GM19239 (cell line): ENCODE measurements at places on chromosomes 16 and 17.

DNA sequence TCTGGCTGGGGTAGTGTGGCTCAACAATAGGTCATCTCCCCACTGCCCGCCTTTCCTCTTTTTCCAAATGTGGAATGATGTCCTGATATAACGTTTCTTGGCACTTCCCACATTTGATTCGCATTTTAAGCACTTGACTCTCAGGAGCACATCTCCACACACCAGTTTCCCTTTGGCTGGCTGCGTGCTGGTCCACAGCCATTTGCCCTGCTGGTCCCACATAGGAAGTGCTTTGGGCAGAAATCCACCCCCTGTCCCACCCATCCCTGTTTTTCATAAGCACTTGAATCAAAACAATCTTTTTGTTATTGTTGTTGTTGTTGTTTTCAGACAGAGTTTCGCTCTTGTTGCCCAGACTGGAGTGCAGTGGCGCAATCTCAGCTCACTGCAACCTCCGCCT lies 24.0 kb upstream of the TNFRSF13B start:
- DNase-seq = no peak

DNA sequence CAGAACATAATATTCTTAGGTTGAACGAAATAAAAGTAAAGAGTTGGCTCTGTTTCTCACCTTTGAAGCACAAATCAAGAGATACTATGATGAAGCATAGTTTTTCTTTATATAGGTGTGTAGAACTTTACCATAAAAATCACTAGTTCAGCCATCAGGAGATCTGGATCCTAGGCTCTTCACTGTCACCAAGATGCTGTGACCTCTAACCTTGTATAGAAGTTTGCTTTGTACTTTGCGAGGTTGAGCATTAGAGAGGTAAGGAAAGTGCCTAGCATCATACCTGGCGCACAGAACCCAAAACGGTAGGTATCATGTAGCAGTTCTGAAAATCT lies 553 bp upstream of the CDC6 start:
- DNase-seq = no peak

- DNase-seq = no peak
These were observed 46.9 kb downstream of the CUEDC1 start for GRCh38 chr17:57908278-57908677.

DNA sequence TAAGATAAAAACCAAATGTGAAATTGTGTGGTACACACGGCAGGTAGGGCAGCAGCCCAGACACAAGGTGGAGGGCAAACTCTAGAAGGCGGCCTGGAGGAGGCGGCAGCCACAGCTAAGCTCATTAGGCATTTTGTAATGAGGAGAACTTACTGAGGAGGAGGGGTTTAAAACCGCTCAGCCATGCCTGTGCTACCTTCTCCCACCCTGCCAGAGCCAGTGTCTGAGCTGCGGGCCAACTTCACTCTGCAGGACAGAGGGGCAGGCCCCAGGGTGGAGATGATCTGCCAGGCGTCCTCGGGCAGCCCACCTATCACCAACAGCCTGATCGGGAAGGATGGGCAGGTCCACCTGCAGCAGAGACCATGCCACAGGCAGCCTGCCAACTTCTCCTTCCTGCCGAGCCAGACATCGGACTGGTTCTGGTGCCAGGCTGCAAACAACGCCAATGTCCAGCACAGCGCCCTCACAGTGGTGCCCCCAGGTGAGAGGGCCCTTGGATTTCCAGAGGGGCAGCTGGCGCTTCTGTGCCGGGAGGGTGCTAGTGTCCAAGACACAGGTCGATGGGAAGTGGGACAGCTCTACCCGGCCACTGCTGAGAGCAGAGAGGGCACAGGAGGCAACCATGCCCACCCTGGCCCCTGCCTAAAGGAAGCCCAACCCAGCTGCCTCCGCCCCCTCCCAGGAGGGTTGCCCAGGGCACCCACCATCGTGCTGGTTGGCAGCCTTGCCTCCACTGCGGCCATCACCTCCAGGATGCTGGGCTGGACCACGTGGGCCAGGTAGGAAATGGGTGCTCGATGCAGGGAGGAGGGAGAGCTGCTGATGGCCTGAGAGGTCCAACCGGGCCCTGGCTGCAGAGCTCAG lies 4.3 kb upstream of the SYNGR2 start:
- DNase-seq = no peak

DNA sequence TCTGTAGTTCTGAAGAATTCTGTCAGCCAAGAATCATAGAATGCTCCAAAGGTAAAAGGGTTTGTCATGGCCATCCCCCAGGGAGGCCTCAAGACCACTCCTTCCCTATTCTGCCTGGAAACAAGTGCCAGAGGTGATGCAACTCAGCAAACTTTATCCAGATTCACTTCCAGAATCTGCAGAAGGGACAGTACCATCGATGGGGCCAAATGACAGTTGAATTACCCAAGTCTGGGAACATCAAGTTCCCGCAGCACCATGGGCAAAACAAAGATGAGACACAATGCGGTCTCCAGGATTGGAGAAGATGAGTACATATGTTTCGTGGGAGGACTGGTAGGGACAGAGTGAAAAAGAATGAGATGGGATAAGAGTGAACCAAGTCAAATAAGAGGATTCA lies 13.7 kb upstream of the TAT start:
- no peak for DNase-seq

DNA sequence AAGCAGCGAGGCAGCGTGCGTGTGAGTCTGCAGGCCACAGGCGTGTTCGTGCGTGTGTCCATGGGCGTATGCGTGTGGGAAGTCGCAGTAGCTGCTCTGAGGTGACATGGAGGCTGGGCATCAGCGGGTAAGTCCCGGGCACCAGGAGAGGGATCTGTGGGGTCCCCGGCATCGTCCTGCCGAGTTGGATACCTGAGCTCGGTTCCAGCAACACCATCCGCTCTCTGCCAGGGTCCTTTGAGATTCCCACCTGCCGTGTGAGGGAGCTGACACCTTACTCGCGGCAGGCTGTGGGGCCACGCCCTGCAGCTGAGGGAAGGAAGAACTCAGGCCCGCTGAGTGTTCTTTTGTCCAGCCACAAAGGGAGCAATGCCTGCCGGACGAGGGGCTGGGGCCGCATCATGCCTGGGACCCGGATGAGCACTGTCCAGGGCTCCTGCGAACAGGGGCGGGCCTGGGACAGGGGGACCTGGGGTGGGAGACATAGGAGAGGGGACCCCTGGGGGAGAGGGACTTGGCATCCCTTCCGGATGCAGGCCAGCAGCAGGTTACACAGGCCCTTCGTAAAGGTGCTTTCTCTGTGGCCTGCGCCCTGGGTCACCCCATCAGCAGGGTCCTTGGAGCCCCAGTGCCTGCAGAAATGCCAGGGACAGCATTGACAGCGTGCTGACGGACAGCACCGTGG lies 5.0 kb upstream of the SNAI3 start:
- no peak for DNase-seq

GRCh38 chr16:46739934-46740333 lies 8.2 kb downstream of the MYLK3 start:
- DNase-seq = no peak

DNA sequence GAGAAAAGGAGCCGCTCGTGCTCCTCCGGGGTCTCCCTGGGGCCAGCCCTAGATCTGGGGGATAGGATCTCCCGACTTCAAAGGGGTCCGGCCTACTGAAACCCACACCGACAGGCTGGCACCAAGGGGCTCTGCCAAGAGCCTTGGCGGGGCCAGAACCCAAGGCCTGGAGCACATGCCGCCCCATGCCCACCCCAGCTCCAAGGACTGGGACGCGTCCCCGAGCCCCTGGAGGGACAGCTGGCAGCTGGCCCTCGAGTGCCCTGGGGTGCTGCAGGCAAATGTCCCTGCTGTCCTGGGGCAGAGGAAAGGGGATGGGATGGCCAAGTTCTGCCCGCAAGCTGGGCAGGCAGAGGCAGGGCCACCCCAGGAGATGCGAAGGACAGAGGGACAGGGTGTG lies 31.8 kb upstream of the ZFPM1 start:
- DNase-seq = no peak

DNA sequence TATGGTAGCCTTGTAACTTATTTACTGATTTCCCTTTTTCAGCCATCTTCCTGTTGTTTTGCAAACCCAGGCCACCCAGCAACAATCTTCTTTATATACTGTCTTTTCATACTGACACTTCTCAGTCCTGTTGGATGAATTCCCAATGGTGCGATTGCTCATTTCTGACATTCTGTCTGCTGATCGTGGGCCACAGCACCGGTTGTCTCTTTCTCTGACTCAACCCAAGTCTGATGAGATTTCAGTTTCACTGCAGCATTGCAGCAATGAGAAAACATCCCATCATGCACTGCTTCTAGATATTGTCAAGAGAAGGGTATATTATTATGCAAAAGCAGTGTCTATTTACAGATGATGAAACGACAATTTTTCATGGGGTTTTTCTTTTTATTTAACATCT lies 349.2 kb upstream of the HSBP1 start:
- peak; percentile 38 for DNase-seq

DNA sequence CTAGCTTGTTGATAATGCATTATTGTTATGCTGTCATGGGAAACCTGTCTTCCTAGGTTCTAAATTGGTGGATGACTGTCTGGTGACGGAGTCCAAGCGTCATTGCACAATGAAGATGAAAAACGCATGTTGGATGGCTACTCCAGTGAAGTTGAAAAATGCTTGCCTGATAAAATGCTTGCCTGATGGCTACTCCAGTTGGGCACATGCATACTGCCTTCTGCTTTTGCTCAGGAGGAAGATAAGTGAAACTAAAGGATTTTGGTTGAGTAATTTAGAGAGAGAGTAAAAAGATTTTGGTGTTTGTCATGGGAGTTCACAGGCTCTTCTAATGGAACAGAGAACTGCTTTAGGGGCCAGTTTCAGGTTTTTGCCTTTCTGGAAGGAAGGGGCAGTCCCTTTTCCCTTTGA lies 118.6 kb downstream of the PRKCA start:
- DNase-seq = no peak

DNA sequence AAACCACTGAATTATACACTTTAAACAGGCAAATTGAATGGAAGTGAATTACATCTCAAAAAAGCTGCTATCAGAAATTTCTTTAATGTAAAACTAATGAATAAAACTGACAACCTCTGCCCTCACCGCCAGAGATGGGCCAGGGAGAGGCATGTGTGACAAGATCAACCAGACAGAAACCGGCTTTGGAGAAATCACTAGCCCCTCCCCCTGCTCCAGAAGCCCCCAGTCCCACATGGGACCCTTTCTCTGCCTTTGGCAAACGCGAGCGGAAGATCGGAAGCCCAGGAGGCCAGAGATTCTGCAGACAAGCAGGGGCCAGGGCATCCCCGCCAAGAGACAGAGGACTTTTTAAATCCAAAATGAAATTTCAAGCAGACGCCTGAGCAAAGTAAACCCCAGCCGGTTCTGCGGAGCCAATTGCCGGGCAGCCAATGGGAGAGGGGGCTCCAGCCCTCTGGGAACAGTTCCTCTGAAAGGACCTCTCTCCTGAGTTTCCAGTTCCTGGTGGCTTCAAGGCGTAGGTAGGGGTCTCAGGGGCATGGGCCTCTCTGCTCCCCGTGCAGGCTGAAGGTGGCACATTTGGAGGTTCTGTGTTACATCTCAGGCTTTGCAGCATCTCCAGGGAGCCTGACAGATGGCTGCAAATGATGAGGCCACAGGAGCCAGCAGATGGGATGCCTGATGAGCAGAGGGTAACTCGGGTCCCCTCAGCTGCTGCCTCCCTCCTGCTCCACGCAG lies 118.1 kb downstream of the GSG1L start:
- no peak for DNase-seq

GRCh38 chr16:8851761-8852403 lies 16.9 kb downstream of the CARHSP1 start:
- no peak for DNase-seq

GRCh38 chr16:83804366-83804765 lies 3.4 kb upstream of the HSBP1 start:
- DNase-seq = no peak

DNA sequence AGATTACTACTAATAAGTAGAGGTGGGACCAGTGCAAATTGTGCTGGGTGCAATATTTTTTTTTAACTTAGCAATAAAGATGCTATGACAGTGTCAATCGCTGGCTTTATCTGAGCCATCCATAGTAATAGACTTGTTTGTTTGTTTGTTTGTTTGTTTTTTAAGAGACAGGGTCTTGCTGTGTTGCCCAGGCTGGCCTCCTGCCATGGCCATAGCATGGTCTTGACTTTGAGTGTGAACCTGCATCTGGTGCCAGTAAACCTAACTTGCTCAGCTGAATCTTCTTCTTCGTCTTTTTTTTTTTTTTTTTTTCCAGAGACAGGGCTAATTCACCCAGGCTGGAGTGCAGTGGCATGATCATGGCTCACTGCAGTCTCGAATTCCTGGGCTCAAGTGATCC lies 46.6 kb downstream of the ZNRF1 start:
- DNase-seq = no peak

- DNase-seq = no peak
These were observed 17.8 kb downstream of the USP31 start for GRCh38 chr16:23131436-23131835.

- DNase-seq = no peak
These were observed 43.5 kb upstream of the MNT start for GRCh38 chr17:2444382-2444781.

DNA sequence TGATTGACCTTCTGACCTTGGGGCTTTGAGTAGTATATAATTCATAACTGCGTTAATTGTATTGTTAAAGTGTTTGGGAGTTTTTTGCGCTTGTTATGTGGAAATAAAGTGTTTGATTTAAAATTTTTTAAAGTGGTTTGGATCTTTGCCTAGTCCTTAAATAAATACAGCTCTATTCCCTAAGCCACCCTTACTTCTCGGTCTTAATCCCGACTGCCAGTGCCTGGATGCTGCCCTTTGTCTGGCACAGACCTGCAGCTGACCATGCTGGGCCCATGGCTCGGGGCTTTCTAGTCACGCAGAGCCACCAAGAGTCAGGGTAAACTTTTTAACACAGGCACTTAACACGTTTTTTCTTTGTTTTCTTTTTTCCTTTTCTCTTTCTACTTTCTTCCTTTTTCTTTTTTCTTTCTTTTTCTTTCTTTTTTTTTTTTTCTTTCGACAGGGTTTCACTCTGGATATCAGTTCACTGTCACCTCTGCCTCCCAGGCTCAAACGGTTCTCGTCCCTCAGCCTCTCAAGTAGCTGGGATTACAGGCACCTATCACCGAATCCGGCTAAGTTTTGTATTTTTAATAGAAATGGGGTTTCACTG lies 19.6 kb upstream of the SLC5A11 start:
- DNase-seq = no peak

DNA sequence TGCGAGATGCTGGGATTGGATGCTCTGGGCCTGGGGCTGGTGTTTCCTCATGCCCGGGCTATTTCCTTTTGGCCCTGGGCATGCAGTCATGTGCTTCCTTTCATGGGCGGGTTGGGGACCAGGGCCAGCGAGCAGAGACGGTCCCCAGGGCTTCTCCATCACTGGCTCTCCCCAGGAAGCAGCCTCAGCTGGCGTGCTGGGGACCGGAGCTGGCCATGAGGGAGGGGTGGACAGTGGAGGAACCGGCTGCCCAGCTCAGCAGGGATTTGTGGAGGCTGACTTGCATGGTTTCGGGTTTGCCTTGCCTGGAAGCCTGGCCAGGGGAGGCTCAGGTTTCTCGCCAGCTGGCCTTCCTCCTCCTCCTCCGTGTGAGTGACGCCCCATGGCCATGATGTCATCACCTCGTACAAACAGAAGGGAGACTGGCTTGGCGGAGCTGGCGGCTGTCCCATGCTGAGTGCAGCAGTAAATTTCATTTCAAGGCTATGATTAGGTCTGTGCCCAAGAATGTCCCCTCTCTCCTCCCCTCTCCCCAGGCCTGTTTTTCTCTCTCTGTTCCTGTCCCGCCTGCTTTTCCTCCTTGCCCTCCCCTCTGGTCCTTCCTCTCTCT lies 8.9 kb upstream of the TIMP2 start:
- no peak for DNase-seq

- DNase-seq = no peak
These were observed 28.9 kb upstream of the RPH3AL start for GRCh38 chr17:381516-381915.
